Left colon (tissue), 2 donors: ENCODE measurements at places on chromosomes 11 and 22.

DNA sequence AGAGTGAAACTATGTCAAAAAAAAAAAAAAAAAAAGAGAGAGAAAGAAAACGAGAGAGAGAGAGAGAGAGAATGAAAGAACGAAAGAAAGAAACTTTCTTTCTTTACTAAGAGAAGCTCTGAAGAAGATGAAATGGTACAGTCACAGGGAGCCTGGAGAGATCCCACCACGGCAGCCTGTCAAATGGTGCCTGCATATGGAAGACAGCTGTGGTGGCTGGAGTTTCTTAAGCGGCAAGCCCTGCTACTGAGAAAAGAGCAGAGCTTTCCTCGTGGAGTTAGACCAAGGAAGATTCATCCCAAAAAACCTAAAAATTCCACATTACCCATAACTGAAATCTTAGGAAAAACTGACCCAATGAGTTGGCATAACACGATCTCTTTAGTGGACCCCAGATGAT lies 66.7 kb downstream of the MICAL3 start:
- DNase-seq: no peak

DNA sequence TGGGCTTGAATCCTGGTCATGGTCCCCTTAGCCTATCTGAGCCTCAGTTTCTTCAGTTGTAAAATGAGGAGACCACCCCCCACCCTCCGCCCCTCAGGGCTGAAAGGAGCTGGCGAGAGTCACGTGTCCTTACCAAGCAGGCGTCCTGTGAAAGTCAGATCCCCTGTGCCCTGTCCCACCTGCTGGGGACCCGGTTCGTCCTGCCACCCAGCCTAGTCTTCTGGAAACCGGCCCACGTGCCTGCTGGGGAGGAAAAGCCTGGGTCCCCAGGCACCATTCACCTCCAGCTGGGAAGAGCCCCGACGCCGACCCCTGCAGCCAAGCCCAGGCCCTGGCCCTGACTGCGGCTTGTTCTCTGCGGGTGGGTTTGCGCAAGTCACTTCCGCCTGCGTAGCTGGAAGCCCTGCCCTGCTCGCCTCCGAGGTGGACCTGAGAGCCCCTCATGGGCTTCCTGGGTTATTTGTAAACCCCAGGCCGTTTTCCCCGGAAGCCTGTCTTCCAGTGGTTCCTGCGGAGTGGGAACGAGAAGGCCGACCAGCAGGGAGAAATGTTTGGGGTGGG lies 679 bp upstream of the SSH3 start:
- DNase-seq: peak; percentile 62

- no peak for DNase-seq
Measured at GRCh38 chr11:127609025-127609773, 608.6 kb upstream of the KIRREL3 start.

GRCh38 chr11:17846852-17847453 lies 112.4 kb downstream of the KCNC1 start:
- no peak for DNase-seq

- DNase-seq: no peak
Measured at GRCh38 chr22:35984183-35985175, 44.1 kb downstream of the RBFOX2 start.

GRCh38 chr11:111429066-111429506 lies 50.0 kb upstream of the POU2AF1 start:
- DNase-seq: peak; percentile 56

DNA sequence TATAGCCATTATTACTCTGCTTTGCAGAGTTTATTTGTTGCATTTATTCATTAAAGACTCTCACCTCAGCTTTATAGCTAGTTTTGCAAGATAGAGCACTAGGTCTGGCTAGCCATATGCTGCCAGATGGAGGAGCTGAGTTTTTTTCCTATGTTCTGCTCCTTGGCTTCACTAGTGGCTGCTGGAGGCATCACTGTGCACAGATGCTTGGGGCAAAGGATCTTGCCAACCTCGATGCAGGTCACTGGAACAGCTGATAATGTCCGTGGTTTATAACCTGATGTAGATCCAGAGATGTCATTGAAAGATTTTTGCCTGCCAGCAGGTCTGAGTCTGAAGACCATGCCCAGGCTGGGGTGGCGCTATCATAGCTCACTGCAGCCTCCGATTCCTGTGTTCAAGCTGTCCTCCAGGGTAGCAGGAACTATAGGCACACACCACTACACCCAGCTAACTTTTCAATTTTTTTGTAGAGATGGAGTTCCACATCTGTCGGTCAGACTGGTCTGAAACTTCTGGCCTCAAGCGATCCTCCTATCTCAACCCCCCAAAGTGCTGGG lies 63.2 kb downstream of the PACS1 start:
- DNase-seq: no peak

GRCh38 chr11:32786811-32787210 lies 7.7 kb downstream of the CCDC73 start:
- DNase-seq: no peak

DNA sequence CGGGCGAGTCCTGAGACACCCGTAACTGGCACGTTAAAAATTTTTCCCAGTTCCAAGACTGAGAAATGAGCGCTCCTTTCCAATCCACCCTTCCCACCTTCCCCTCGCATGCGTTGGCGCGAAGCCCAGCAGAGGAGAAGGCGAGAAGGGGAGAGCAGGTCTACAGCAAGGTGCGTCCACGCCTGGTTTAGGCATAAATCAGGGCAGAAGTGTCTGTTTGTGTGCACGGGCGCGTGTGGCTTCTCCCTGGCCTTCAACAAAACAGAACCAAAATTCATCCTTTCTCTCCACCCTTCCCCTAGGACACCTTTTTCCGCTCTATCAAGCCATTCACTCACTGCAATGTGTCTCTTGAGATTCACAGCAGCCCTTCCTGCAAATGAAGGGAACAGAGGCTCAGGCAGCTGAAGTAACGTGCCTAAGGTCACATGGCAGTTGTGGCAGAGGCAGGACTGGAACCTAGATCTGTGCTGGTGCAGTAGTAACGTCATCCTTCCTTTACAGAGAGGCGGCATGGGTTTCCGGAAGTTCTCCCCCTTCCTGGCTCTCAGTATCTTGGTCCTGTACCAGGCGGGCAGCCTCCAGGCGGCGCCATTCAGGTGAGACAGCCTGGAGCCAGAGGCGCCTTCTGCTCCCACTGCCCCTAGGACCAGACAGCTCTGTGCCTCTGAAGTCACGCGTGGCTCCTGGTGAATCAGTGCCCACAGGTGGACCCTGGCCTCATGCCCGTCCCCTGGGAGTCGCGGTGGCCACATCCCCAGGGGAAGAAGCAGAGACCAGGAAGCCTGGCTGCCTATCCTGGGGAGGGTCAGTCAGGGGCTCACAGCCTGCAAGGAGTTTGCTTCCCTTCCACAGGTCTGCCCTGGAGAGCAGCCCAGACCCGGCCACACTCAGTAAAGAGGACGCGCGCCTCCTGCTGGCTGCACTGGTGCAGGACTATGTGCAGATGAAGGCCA lies 1.1 kb downstream of the CALCB start:
- DNase-seq: peak; percentile 95

DNA sequence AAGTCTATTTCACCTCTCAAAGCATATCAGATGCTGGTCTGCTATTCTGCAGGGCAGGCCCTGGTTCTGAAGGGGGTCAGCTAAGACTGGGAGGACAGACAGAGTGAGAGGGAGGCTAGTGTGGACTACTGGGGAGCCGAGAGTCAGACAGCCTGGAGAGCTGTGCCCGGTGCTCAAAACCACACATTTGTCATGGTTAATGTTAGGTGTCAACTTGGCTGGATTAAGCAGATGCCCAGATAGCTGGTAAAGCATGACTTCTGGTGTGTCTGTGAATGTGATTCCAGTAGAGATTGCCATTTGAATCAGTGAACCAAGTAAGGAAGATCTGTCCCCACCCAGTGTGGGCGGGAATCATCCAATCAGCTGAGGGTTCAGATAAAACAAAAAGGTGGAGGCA lies 102.6 kb downstream of the SNX19 start:
- DNase-seq: no peak

GRCh38 chr11:92495107-92495793 lies 270.6 kb downstream of the FAT3 start:
- DNase-seq: no peak

GRCh38 chr11:129960216-129961214 lies 42.1 kb downstream of the PRDM10 start:
- no peak for DNase-seq

GRCh38 chr11:15724601-15725000 lies 609.9 kb downstream of the INSC start:
- DNase-seq: no peak

DNA sequence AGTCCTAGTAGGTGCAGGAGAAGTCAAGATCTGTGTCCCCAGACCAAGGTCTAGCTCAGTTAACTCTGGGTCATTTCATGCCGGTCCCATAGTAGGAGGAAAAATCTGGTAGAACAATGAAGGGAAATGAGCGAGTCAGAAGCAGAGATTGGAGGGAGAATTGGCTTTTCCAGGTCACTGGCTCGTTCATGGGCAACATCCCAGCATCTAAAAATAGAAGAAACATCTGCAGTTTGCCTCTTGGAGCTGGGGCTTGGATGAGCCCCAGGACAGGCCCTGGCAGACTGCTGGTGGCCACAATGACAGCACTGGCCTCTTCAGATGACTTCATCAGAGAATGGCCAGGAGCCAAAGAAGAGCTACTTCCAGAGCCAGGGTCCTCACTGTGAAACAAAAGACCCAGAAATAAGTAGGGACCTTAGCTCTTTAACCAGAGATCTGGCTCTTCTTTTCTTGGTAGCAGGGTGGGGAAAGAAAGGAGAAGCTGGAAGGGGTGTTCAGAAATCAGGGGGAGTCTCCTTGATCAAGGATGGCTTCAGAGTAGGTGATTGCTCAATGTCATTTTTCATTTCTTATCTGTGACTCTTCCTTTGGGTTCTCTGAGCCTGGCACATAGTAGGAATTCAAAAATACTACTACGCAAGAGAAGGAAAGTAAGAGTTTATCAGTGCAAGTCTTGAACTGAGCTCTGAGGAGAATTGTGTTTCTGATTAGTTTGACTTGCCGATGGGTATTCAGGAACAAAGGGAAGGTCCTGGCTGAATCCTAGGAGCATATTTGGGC lies 102.6 kb downstream of the TMPRSS5 start:
- no peak for DNase-seq

- DNase-seq: no peak
Measured at GRCh38 chr11:122331079-122331478, 215.1 kb upstream of the BLID start.

DNA sequence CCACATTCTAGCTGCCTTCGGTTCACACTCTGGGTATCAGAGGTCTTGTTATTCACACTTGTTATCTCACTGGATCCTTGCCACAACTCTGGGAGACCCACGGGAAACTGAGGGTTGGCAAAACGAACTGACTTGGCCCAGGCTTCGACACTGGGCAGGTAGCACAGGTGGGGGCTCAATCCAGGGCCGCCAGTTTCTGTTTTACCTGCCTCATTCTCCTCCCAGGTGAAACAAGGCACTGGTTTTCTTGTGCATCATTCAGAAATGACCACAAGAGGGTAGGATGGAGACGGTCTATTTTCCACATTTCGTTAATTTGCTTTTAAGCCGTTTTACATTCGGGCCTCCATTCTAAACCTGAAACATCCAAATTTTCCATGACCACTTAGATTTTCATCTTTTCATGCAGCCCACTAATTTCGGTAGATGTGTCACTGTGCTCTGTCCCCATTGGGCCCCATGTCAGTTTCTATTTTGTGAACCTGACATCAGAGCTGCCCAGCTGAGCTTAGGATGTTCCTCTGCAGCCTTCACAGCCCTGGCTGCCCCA lies 108.1 kb downstream of the KIAA1671 start:
- no peak for DNase-seq
